SK-N-SH (cell line): ENCODE measurements at places on chromosomes 11 and 22.

DNA sequence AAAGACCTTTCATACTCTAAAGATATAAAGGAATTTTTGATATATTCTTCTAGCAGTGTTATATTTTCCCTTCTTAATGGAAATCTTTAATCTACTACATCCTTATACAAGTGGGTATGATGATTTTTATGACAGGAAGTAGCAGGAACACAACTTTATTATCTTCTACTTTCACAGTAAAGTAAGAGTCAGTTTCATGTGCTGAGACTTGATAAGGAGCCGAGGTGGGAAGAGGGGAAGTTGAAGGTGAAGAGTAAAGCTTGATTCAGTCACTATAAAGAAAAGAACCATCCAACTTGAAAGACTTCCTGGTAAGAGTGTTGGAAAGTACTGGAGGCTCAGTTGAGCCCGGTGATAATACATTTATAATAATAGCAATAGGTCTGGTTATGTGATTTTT is 82.1 kb upstream of the PTH start:
- no peak for DNase-seq

GRCh38 chr11:36292311-36292722 is 3.1 kb upstream of the COMMD9 start:
- DNase-seq = peak; percentile 71

DNA sequence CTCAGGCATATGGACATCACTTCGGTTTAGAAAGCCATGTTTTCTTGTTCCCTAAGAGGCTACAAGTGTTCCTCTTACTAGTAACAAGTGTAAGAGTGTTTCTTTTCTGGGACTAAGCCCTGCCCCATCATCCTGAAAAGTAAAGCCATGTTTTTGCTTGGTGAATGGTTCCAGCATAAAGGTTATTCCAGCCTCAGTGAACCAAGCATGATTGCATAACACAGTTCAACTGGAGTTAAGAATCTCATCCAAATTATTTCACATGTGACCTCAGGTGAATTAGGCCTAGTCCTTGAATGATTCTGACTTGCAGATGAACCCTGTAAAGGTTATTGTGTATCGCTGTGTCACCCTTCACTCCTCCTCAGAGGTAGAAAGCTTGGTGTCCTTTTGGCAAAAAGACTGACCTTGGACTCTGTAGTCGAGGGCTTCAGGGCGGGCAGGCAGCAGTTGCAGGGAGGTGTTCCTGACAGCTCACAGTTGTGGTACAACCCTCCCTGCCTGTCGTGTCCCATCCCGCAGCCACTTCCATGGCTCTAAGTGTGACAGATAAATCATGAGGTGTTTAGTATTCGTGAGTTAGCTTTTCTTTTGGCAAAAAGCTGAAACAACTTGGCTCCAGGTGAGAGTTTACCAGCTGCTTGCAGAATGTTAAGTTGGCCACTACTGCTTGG is 321.8 kb downstream of the CADM1 start:
- DNase-seq = no peak

DNA sequence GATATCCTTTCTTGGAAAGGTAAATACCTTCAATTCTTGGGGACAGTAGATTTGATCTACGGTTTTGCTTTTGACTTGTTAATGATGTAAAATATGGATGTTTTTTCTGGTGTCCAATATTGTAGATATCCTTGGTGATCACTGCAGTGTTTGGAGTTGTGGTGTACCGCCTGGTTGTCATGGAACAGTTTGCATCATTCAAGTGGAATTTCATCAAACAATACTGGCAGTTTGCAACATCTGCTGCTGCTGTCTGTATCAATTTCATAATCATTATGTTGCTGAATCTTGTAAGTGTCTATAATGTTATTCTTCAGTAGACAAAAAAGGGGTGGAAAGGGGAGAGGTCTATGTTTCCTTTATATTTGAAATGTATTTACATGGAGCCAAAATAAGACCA is 27.4 kb upstream of the MUC15 start:
- no peak for DNase-seq

DNA sequence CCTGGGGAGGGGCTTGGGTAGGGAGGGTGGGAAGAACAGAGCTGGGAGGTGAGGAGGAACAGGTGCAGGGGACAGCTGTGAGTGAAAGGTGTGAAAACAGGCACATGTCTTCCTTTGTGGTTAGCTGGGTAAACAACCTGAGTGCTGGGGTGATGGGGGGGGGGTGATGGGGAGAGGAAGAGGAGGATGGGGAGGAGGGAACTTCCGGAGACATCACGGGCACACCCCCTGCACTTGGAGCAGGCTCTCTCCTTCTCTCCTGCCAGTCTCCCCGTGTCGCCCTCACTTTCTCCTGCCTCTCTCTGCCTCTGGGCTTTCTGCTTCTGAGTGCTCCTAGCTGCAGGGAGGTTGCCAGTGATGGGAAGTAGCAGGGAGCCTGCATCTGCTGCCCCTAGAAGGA is 8.8 kb downstream of the CXCR5 start:
- DNase-seq = no peak

DNA sequence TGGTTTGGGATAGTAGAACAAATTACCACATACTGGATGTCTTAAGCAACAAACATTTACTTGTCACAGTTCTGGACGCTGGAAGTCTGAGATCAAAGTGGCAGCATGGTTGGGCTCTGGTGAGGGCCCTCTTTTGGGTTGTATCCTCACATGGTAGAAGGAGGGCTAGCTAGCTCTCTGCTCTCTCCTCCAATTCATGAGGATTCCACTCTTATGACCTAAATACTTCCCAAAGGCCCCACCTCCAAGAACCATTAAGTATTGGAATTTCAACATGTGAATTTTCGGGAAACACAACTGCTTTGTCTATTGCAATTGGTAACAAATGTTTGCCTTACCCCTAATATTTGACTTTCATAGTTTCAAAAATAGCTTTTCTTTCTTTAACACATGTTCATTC is 52.6 kb downstream of the MUC15 start:
- no peak for DNase-seq

- DNase-seq = no peak
Measured at GRCh38 chr11:6635082-6635932, 16.1 kb upstream of the TPP1 start.

GRCh38 chr11:65572356-65573051 is at the start of gene FAM89B:
FAM89B (plus strand) TSS chr11:65572538; CDS start chr11:65572670, 132 bp downstream.
- peak; percentile 89 for DNase-seq

DNA sequence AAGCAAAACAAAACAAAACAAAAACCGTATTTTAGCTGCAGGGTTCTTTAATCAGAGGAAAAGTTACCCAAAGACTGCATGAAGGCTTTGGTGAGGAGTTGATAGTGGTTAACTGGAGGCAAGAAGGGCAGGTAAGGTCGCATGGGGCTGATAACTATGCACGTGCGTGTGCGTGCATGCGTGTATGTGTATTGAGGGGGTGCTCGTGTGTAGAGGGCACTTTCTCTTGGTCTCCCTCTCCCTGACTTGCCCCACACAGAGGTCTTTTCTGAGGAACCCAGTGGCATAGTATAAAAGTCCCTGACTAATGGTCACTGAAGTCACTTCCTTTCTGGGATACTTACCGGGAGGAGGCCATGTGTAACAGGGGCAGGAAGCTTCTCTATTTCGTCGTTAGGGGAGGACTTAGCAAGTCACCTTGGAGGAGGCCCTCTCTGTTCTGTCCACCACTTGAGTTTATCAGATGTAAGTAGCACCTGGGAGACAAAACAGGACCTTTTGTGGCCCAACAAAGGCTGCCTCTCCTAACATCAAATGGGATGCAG is 20.1 kb upstream of the FCHSD2 start:
- no peak for DNase-seq

DNA sequence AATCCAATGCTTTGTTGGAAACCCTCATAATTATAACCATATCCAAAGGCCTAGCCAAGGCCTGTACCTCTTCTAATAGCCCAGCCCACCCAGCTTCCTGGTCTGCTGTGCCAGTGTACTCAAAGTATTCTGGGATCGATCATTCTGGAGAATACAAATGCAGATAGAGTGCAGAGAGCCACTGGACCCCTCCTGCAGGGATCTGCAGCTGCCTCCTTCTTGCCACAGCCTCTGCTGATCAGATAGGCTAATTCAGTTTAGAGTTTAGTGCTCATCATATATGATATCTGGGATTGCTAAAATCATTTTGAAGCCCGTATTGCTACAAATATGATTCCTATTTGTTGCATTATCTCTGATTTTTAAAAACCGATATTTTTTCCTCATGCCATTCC is 17.5 kb downstream of the CASP5 start:
- DNase-seq = peak; percentile 61
